ENCODE measurements at places on chromosomes 7 and 10. TPM values are rescaled to one million over a fixed set of nuclear protein-coding genes. Genes with fewer than 3 reads are reported as not detected.
A peak's percentile ranks its signal among the peaks of the same experiment; 100 is the strongest.

Gene GHRHR
- not detected for total RNA-seq

DNA sequence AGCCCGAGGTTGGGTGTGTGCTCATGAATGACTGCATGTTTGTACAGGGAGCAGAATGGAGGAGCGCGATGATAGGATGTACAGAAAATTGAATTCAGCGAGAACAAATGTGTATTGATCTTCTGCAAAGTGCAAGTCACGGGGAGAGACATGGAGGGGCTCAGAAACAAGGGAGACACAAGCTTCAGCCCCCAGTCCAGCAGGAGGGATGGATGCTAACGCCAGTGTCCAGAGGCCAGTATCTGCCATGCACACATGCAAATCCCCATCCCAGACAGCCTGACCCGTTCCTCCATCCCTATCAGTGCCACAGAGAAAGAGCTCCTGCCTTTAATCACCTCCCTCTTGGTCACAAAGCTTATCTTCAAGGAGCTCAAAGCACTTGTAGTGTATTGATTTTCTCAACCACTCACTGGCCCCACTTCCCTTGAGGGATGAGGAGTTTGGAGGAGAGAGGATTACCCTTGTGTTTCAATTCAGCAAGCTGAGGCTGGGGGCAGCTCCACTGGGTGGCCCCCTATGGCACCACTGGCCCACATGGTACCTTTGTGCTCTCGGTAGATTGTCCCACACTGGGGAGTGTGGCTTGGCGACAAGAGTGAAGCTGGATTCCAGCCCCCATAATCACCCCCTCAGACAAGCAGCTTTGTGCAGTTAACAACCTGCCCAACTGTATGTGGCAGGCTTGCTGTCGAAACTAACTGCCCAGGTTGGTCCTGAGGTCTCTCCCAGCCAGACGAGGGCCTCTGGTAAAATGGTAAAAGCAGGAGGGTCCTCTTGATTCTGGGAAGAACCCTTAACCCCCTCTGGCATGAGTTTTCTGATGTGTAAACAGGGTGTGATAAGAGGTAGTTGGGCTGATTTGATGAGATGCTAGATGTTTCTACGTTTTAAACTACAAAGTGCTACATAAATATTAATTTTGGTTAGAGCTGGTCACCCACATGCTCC, 151.6 kb upstream of the UNC5B start:
- no peak for DNase-seq

Gene PON1
- not detected for total RNA-seq

- DNase-seq: no peak
Observed at GRCh38 chr10:45239642-45240041, 75.8 kb downstream of the OR13A1 start.

DNA sequence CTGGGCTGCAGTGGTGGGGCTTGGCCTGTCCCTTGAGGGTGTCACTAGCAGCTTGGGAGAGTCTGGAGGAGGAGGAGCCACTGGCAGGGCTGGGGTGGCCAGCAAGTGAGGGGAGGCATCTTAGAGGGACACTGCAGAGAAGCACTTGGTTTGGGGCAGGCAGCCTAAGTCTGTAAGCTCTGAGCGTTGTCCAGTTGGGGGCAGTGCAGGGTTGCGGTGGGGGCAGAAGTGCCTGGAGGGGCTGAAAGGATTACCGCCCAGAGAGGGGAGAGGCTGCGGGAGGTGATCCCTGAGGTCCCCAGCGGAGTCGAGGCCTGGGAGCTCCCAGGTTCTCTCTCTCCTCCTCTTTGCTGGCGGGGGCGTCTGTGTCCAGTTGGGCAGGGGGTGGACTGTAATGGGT, 7.4 kb downstream of the ADCYAP1R1 start:
- peak; percentile 16 for DNase-seq

DNA sequence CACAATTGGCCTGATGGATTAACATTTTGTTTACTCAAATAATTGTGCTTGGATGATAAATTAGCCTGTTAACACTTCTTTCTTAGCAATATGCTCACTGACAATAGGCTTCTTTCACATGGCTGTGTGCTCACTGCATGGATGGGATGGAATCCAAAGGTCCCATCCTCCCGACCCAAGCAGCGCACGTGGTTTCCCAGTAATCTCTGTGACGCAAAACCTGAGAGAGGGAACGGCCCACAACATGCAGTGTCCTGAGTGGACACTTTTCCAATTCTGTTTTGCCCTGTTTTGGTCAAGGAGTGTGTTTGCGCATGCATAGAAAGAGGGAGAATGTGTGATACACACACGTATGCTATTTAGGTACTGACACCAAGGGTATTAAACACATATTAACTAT, 42.1 kb upstream of the RASGEF1A start:
- DNase-seq: no peak

Gene BMI1
- 52.9 TPM for total RNA-seq

Gene ACTR3C
- 3.2 TPM for total RNA-seq

DNA sequence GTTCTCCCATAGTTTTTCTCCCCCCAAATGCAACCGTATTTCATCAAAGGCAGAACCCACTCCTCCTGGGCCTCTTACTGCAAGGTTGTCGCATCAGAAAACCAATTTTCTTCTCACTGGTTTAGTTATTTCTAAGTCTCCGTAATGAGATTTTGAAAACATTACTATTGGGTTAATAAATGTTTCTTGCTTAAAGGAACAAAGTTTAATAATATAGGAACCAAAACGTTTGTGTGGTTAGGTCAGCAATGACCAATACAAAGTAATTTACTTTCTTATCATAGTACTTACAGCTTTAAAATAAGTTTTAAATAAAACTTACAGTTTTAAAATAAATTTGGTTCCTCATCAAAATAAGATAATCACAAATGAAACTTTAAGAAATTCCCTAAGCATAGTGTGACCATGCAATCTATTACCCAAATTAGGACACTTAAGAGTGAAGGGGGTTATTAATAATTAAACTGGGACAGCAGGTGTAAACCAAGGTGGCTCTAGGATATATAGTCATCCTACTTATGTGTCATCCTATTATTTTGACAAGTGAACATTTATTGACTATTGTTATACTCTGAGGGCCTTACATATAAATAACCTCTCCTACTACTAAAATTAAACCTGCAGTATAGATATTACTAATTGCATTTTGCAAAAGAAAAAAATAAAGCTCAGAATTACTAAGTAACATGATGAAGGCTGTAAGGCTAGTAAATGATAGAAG, 415.4 kb upstream of the LRRN3 start:
- no peak for DNase-seq

Gene ASB4
- total RNA-seq: not detected

- DNase-seq: no peak
Observed at GRCh38 chr7:117719377-117719776, 153.9 kb downstream of the CTTNBP2 start.

DNA sequence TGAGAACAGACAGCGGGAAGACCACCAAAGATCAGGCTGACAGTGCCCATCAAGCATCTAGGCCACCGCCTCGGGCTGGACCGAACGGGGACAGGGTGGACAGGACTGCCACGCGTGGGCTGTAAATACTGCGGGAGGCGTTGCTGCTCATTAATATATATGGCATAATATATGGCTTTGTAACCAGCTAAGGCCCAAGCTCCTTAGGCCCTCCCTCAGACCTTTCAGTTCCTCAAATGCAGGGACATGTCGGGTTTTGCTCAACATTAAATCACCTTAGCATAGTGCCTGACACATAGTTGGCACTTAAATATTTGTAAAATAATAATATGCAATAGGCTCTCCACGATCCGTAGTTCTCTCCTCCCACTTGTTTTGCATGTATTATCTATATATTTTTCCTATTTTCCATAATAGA, 402 bp upstream of the TMEM168 start:
- no peak for DNase-seq

Gene UTF1
- not detected for total RNA-seq

Gene C10orf105
- total RNA-seq: 0.34 TPM

GRCh38 chr10:120727001-120727400, 124.2 kb upstream of the WDR11 start:
- no peak for DNase-seq

- no peak for DNase-seq
Observed at GRCh38 chr10:77004917-77005564, 632.6 kb downstream of the KCNMA1 start.

Gene GIMAP2
- total RNA-seq: 30.0 TPM

Gene LIPF
- total RNA-seq: not detected

DNA sequence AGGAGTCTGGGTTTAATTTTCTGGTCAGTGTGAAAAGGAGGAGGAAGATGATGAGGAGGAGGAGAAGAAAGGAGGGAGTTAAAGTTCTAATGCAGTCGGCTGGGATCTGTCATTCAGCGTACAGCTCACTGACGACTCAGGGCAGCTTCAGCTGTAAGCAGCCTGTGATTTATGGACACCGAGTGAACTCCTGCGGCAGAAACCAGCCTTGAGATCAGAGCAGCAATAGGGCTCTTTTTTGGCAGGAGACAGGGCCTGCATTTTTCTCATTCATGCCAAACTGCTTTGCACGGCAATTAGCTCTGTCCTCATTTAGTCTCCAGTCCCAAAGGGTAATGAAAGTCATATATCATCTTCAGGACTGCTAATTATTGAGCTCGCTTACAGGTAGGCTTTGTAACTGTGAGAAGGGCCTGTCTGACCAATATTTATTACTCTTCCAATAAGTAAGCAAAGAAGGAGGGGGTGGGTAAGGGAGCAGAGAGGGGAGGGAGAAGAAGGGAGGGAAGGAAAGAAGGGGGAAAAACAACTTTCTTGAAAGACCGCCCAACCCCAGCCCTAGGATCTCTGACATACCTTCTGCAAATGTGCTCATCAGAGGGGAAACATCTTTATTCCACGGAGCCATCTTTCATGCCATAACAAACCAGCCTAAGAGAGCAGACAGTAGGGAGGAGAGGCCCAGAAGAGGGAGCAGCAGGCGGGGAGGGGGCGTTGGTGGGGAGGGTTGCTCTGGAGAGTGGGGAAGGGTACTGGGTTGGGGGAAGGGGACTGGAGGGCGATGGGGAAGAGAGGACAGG, 48.1 kb upstream of the COMTD1 start:
- DNase-seq: no peak

Gene MKX
- total RNA-seq: 0.53 TPM

DNA sequence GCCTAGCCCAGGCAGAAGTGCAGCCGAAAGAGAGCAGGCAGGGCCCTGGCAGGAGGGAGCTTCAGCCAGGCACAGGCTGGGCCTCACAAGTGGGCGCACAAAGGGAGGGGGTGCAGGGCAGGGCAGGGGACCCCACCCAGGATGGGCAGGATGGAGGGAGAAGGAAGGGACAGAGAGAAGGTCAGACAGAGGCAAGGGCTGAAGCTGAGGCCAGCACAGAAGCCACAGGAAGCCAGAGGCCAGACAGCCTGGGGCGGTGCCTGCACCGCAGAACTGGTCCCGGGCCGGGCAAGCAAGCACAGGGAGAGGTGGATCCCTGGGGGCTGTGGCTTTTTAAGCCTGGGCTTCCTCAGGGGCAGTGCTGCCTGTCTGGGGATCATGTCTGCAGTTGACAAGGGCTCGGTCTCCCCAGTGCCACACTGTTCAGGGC, 16.7 kb downstream of the NOS3 start:
- no peak for DNase-seq

Gene PRTFDC1
- 0.71 TPM for total RNA-seq

DNA sequence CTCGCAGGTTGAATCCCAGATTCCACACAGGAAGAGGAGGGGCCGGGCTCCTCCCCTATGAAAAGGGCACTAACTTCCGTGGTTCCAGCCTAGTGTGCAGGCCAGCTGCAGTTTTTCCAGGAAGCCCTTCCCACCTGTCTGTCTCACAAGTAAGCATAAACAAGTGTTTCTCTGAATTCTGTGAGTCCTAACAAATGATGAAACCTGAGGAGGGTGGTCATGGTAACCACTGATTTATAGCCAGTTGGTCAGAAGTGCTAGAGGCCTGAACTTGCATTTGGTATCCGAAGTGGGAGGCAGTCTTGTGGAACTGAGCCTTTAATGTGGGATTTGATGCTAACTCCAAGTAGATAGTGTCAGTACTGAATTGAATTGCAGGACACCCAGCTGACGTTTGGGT, 54.7 kb upstream of the STEAP4 start:
- DNase-seq: no peak

GRCh38 chr7:41779918-41780317, 77.0 kb upstream of the INHBA start:
- no peak for DNase-seq

DNA sequence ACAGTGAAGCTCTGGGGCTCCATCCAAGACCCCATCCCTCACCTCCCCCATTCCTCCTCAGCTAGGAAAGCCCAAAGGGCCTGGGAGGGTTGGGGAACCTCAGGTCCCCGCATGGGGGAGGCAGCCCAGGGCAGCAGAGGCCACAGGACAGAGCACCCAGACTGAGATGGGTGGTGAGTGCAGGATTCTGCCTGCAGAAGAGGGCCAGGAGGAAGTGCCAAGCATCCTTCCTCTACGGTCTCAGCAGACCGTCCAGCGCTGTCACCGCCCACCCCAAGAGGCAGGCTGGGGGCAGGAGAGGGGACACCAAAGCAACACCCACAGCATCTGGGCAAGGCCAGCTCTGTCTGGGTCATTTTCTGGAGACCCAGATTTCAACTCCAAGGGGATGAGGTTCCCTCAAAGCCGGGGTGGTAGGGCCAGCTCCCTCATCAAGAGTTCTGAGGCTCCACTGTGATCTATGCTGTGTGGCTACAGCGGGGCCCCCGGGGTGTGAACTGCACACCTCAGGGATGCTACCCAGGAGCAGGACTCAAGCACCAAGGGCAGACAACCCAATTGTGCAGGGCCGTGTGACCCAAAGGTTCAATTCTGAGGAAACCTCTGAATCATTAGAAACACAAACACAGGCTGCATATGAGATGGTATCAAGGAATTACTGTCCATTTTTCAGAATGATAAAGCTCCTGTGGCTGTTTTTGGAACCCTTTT, 46.8 kb downstream of the CAMK2B start:
- peak; percentile 14 for DNase-seq

Gene LRRC17
- 0.21 TPM for total RNA-seq

GRCh38 chr10:130686689-130687300, 550.6 kb downstream of the GLRX3 start:
- no peak for DNase-seq

Gene CPA1
- not detected for total RNA-seq

Gene MMD2
- total RNA-seq: not detected

- DNase-seq: no peak
Observed at GRCh38 chr10:48947690-48948469, 8.2 kb upstream of the LRRC18 start.

- peak; percentile 37 for DNase-seq
Observed at GRCh38 chr10:101833466-101833865, 10.1 kb downstream of the KCNIP2 start.

Gene CYP3A7
- not detected for total RNA-seq

Gene GBX1
- total RNA-seq: 0.16 TPM

DNA sequence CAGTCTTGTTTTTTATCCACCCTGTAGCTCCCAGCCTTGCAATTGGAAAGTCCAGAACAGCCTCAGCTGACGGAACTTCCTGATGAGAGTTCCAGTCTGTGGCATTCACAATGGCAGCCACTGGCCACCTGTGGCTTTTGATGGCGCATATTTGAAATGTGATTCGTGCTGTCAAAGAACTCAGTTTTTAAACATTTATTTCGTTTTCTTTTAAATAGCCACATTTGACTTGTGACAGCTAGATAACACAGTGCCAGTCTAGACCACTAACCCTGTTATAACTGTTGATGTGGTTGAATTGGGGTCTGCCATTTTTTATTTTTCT, 97.3 kb downstream of the INPP5A start:
- no peak for DNase-seq

GRCh38 chr10:125768219-125768855, 7.3 kb downstream of the MMP21 start:
- no peak for DNase-seq

Measured in activated CD4-positive, alpha-beta T cell treated with anti-CD3 and anti-CD28 coated beads for 36 hours (primary cell).